H7 (cell line): ENCODE measurements at places on chromosomes 1 and 21.

GRCh38 chr1:1797731-1798341 is 19.6 kb upstream of the NADK start:
- DNase-seq, result no peak

DNA sequence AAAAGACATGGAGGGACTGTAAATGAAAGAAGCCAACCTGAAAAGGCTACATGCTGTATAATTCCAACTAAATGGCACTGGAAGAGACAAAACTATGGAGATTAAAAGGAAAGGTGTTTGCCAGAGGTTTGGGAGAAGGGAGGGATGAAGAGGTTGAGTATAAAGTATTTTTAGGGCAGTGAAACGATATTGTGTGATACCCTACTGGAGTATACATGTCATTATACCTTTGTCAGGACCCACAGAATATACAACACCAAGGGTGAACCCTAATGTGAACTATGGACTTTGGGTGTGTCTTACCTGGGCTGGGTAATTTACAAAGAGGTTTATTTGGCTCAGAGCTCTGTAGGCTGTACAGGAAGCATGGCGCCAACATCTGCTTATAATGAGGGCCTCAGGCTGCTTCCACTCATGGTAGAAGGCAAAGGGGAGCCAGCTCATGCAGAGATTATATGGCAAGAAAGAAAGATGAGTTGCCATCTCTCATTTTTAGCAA is 73.4 kb downstream of the CD2 start:
- no peak for DNase-seq

- no peak for DNase-seq
These were observed 57.7 kb downstream of the HNRNPR start for GRCh38 chr1:23286401-23286800.

DNA sequence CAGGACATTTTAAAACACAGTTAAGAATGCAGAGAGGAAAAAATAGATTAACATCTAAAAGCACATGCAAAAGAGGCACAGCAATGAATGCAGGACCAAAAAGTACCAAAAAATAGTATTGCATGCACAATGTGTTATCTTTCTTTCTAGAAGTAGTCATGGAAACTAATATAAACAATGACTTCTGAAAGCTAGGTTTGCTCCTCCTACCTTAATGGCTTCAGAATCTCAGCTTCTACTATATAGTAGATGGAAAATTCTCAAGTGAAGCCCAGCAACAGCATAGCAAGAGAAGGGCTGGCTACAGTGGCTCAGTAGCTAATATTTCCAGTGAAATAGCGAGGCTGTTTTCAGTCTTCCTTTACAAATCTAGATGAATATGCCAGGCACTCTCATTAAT is 125.1 kb downstream of the CRB1 start:
- no peak for DNase-seq

DNA sequence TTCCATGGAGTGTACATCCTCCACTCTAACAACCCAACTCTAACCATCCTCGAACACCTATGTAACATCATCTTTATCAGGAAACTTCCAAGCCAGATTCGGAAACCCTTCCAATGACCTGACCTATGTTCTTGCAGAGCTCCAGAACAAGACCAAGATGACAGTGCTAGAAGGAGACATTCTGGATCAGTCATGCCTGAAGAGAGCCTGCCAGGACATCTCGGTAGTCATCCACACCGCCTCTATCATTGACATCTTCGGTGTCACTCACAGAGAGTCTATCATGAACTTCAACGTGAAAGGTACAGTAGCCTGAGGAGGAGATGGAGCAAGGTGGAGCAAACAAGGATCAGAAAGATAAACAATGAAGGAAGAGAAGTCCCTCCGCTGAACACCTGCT is 36.1 kb upstream of the HSD3B1 start:
- DNase-seq, result no peak

GRCh38 chr1:87451229-87451920 is 122.7 kb downstream of the LMO4 start:
- no peak for DNase-seq

DNA sequence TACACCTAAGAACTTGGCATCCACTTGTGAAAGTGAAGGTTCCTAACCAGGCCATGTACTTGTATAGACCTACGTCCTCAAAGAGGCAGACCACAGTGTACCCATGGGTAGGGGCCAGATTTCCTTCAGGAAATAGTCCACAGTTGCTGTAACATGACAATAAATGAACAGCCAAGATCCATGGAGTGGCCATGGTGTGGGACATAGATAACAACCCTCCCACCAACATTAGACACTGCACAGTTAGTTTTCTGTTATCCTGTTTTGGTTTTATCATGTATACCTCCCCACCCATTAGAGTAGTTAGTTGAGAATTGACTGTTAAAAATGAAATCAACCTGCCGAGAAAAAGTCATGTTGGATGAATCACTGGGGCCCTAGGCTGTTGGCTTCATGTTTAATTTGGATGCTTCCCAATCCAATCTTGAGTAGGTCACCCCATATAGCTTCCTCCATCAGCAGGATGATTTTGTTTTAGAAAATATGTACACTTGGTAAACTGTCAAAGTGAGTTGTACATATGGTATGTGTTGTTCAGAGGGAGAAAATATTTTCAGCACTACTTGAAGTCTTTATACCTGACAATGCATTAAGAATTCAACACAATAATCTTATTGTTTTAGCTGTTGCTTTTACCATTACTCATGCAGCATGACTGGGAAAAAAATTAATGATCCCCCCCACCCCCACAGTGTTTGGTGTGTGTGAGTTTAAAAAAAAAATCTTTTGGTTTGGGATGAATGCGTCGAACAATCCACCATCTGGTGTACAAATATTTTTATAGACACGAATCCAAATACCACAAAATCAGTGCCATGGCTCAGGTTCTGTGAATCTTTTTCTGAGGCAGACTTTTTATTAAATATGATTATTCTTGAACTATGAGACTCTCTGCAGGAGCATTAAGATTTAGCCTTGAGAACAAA is 88.3 kb upstream of the ARHGAP29 start:
- DNase-seq, result no peak

DNA sequence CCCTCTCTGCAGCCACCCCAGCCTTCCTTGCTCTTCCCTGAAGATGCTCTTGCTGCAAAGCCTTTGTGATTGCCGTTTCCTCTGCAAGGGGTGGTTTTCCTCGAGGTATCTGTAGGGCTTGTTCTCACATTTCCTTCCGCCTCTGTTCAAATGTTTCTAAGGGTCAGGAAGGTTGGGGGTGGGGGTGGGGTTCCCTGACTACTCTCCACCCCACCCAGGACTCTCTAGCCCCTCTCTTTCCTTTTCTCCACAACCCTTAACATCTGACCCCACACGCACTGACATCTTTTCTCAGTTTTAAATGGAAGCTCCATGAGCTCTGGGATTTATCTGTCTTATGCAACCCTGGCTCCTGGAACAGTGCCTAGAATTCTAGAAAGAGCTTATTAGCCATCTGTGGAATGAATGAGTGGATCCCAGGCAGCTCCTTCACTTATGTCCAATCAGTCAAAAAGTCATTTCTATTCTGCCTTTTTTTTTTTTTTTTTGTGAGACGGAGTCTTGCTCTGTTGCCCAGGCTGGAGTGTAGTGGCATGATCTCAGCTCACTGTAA is 27.3 kb upstream of the ZNF362 start:
- DNase-seq, result no peak

GRCh38 chr1:89143484-89143883 is 17.6 kb upstream of the GBP2 start:
- no peak for DNase-seq

DNA sequence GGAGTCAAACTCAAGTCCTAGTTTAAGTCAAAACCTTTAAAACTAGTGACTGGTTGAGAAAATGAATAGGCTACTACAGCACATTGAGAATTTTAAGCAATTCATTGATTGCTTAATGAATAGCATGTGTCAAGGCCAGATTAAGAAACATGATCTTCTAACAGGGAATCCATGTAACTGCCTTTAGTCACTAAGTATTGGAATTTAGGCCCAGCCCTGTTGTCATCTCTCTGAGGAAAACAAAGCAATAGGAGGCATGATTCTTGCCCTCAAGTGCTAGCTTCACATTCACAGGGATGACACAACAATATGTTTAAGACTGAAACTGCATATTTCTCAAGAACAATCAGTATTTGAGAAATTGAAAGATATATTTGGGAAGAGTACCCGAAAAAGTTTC is 70.0 kb upstream of the PTGS2 start:
- DNase-seq, result no peak

DNA sequence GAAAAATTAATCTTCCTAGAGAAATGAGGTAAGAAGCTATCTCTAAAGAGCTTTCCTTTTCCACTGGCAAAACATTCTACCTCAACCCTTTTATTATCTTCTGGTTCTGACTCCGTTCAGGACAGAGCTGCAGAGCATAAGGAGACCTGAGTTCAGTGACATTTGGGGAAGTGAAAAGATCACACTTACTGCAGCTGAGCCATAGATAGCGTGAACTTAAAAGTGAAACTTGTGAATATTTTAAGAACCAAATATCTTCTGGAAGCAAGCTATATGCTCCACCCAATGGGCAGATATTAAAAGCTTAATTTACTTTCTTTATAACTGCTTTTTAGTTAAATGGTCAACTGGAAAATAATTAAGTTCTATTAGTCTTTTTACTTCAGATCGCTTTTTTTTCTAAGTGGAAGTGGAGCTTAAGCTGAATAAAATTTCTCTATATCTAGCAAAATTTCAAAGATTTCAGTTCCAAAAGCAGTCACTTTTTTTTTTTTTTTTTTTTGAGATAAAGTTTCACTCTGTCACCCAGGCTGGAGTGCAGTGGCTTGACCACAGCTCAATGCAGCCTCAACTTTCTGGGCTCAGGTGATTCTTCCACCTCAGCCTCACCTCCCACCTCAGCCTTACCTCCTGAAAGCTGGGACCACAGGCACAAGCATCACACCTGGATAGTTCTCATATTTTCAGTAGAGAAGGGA is 11.9 kb downstream of the PTPN22 start:
- no peak for DNase-seq

DNA sequence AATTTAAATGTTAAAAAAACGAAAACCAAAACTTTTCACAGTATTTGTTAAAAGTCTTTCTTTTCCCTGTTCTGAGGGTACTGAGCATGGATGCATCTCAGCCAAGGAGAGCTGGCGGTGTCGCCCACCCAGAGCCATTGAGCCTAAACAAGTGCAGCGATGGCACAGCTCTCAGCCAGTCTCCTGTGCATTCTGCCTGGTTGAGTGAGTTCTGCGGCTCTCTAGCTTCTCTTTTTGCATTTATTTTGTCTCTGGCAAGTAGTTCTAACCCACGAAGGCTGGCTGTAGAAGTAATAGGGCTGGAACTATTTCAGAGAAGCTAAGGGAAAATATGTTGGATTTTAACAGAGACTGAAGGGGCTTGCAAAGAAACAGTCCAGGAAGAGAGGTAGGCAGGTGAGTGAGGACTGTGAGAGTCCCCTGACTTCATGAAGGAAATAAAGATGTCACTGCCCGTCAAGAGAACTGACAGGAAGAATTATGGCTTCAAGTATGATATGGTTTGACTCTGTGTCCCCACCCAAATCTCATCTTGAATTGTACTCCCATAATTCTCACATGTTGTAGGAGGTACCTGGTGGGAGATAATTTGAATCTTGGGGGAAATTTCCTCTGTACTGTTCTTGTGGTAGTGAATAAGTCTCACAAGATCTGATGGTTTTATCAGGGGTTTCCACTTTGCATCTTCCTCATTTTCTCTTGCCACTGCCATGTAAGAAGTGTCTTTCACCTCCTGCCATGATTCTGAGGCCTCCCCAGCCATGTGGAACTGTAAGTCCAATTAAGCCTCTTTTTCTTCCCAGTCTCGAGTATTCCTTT is 35.7 kb upstream of the LIN9 start:
- no peak for DNase-seq

GRCh38 chr1:240732390-240732789 is 120.4 kb upstream of the GREM2 start:
- peak; percentile 76 for DNase-seq

GRCh38 chr1:244960904-244961303 is 96.6 kb upstream of the HNRNPU start:
- no peak for DNase-seq

DNA sequence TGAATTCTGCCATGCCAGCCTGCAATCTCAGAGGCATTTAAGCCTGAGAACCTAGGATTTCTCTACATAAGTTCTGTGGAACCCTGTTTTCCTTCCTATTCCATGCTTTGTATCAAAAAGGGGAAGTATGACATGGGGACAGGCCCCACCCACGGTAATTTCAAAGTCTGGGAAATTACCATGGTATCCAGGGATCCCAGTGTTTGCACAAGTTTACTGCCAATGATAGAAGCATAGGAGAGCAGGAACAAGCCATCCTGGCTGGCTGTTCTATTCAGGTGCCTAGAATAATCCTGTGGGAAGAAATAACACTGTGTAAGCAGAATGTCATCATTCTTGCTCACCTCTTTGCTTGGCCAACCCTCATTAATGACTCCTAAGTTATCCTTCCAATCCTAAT is 53.8 kb upstream of the ATP1B1 start:
- DNase-seq, result no peak

GRCh38 chr1:99674115-99675064 is 28.5 kb downstream of the PALMD start:
- DNase-seq, result no peak

DNA sequence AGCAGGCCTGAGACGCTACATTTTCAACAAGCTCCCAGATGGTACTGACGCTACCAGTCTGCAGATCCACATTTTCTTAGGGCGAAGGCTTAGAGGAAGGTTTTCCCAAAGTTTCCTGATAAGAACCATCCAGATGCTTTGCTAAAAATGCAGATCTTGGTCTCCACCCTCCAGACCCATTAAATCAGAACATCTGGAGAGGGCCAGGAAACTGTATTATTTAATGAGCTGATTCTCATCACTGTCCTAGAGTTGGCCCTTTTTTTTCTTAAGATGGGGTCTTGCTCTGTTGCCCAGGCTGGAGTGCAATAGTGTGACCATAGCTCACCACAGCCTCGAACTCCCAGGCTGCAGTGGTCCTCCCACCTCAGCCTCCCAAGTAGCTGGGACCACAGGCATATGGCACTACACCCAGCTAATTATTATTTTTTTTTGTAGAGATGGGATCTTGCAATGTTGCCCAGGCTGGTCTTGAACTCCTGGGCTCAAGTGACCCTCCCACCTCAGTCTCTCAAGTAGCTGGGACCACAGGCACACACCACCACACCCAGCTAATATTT is 67.2 kb upstream of the EFHD2 start:
- DNase-seq, result no peak

DNA sequence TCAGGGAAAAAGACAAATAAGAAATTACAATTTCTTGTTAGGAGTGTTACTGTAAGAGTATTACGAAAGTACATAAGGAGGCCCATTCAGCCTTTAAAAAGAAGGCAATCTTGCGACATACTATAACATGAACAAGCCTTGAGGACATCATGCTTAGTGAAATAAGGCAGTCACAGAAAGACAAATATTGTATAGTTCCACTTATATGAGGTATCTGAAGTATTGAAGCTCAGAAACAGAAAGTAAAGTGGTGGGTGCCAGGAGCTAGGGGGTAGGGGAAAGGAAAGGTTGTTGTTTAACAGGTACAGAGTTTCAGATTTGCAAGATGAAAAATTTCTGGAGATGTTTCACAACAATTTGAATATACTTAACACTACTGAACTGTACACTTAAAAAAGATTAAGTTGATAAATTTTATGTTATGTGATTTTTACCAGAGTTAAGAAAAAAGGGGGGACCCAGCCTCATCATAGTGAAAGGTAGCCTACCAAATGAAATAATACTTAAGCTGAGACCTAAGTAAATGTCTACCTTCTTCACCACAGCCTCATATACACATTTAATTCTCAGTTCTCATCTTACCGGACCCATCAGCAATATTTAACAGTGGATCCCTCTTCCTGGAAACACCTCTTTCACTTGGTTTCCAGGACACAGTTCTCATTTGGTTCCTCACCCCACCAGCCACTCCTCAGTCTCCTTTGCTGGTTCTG is 19.5 kb downstream of the USP24 start:
- no peak for DNase-seq

- DNase-seq, result no peak
These were observed 90.7 kb upstream of the ETS2 start for GRCh38 chr21:38714999-38715398.

GRCh38 chr1:36516372-36517010 is 33.8 kb upstream of the CSF3R start:
- DNase-seq, result peak; percentile 92
